ENCODE measurements at places on chromosomes 7 and 10. TPM values are rescaled to one million over a fixed set of nuclear protein-coding genes. Genes with fewer than 3 reads are reported as not detected.

ASB4 gene
- 0.10 TPM for total RNA-seq

CCAR1 gene
- total RNA-seq = 72.1 TPM

OR2A42 gene
- 0.10 TPM for total RNA-seq

GTF2IRD1 gene
- total RNA-seq = 0.21 TPM

LBX1 gene
- total RNA-seq = not detected

AFAP1L2 gene
- 0.94 TPM for total RNA-seq

TMEM229A gene
- not detected for total RNA-seq

ZC3HAV1L gene
- total RNA-seq = 1.4 TPM

PHYHIPL gene
- total RNA-seq = 0.10 TPM

ELFN1 gene
- total RNA-seq = under 0.01 TPM

ADCY1 gene
- total RNA-seq = under 0.01 TPM

MSRB2 gene
- total RNA-seq = 1.4 TPM

CHST15 gene
- total RNA-seq = 23.9 TPM
